Fibroblast of skin of left quadriceps (primary cell): ENCODE measurements at places on chromosomes 16 and 17.

DNA sequence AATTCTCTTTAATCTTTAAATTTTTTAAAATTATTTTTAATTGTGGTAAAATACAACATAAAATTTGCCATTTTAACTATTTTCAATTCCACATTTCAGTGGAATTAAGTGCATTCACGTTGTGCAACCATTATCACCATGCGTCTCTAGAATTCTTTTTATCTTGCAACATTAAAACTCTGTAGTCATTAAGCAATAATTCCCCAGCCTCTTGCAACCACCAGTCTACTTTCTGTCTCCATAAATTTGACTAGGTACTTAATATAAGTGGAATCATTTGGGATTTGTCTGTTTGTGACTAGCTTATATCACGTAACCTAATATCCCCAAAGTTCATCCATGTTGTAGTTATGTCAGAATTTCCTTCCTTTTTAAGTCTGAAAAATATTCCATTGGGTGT, 79.1 kb downstream of the TAOK1 start:
- DNase-seq = no peak

- DNase-seq = no peak
These were observed 7.3 kb downstream of the CYGB start for GRCh38 chr17:76530095-76530723.

DNA sequence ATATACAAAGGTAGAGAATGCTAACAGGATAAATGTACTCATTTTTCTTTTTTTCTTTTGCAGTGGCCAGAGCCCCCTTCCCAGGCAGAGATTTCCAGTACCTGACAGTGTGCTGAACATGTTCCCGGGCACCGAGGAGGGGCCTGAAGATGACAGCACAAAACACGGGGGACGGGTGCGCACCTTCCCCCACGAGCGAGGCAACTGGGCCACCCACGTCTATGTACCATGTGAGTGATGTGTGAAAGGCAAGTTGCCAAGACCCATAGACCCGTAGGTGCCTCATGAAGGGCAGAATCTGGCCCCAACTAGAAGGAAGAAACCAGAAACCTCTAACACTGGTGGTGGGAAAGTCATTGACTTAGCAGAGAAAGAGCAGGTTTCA, 1.2 kb downstream of the USB1 start:
- DNase-seq = no peak

GRCh38 chr16:79316004-79316458, 284.5 kb downstream of the MAF start:
- DNase-seq = no peak

DNA sequence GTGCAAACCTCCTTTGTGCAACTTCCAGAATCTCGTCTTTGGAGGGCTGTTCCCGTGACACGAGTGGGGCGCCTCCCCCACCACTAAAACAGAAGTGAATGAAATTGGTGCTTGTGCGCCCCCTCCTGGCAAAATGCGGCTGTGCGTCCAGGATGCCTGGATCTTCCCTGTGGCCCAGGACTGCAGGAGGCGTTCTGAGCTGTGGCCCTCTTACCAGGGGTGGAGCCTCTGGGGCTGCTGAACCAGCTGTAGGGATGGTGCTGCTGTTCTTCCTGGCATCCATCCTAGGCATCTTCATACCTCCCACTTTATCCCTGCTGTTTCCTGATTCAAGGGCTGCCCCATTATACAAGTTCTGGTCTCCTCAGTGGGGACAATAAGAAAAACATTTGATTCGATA, 18.5 kb upstream of the NAGLU start:
- peak; percentile 84 for DNase-seq

DNA sequence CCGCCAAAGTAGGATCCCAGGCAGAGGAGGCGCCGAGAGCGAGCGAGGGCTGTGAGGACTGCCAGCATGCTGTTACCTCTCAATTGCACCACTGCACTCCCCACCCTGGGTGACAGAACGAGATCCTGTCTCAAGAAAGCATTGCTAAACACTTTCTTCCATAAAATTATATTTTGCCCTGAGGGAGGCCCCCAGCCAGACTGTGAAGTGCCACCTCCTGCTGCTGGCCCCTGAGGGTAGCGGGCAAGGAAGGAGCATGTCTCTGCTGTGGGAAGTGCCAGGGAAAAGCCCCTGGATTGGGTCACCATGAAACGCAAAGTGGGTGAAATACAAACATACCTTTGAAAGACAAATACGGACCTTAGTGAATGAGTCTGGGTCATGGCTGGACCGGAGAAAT, 78.0 kb upstream of the AMZ2 start:
- no peak for DNase-seq

DNA sequence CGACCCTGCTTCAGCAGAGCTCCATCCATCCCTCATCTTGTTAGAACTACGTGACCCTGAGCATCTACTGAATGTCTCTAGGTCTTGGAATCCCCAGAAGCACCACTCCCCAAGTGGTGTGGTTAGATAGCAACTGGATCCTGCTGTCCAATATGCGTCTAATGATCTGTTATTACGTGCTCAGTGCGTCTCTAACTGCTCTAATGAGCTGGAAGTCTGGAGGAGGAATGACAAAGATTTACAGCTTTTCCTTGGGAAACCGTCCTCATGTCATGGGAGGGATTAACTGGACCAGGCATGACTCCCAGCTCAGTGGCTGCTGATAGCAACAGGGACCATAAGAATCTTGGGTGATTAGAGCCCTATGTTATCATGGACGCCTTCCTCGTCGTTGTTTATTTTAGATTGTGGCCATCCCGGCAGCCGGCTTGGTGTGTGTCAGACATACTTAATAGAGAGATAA, 150.9 kb downstream of the HS3ST3B1 start:
- no peak for DNase-seq

DNA sequence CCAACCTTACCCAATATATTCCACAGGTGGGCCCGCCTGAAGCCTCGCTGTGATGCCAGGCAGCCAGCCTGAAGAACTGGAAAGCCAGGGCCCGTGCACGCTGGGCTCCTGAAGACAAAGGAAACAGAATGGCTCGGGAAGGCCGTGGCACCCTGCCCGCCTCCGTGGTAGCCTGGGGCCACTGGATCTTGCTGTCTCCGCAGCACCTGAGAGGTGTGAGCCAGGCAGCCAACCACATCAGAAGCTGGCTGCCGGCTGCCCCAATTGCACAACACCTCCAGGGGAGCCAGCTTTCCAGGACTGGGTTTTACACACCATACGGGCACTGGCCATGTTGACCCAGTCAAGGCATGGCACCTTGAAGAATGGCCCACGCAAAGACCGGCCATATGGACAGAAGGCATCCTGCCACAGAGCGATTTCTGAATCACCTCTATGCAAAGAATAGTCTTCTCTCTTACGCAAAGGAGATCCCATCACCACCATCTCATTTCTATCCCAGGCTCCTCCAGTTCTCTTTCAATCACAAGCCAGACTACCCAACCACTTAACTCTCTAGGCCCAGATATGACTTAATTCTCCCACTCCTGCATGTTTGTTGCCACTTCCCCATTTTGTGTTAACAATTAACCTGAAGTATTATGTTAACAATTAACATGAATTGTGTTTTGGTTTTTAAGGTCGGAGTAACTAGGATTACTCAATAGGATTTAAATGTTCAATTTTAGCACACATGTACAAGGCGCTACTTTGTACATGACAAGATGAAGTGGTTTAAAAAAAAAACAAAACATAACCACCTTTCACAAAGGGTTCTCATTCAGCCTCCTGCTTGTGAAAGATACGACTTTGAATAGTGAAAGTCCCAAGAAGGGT, 32.1 kb downstream of the ZFHX3 start:
- DNase-seq = no peak

DNA sequence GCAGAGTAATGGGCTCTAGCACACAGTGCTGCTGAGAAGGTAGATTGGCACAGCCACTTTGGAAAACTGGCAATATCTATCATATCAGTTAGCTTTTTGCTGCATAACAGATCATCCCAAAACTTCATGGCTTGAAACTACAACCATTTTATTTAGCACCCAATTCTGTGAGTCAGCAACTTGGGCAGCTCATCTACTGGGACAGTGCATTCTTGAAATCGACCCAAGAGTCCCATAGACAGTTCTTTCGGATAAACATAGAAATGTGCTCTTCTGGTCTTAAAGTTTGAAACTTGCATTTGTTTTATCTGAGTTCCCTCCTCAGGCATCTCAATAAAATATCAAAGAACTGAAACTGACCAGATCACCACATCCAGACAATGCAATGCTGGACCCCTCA, 76.7 kb downstream of the CEP112 start:
- no peak for DNase-seq

- no peak for DNase-seq
These were observed 4.4 kb downstream of the PNPO start for GRCh38 chr17:47945529-47946508.

- no peak for DNase-seq
These were observed 26.2 kb upstream of the WFDC1 start for GRCh38 chr16:84268291-84269040.

DNA sequence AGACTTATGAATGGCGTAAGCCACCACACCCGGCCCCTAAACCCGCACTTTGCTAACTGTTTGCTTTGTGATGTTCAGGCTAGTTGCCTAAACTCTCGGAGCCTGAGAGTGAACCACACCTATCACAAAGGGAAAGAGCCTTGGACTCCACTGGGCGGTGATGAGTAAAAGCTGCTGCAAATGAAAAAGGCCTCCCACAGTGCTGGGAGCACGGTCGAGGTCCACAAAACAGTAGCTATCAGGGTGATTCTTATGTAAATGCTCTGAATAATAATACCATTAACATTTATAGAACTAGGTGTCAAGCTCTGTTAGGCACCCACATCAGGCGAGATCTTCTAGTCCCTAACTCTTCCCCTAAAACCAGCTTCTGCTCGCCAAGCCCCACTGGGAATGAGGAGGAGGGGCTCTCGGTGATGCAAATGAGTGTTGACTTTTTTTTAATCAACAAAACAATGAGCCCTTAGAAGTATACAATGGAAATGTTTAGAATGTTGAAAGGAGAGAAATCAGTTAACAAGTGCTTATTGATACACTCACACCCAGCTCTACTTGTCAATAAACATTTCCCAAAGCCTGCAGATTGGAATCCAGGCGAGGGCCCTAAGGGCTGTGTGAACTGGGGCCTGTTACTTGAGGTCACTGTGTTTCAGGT, 19.8 kb downstream of the FBRS start:
- no peak for DNase-seq

DNA sequence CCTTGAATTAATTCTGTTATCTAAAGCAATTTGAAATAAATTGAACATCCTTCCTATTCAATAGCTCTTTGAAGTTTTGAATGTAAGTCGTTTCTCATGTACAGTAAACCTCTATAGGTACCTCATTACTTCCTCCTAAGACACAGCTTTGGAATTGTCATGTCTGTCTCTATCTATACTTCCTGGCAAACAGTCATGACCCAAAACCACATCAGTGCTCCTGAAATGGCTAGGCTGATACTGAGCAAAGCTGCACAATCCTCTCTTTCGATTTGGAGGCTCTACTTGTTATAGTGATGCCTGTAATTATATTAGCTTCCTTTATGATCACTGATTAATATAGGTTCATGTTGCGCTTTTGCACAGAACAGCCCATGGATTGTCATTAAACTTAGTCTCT, 110.1 kb downstream of the ADAMTS18 start:
- no peak for DNase-seq

GRCh38 chr17:27621536-27621935, 9.5 kb upstream of the LGALS9 start:
- no peak for DNase-seq

DNA sequence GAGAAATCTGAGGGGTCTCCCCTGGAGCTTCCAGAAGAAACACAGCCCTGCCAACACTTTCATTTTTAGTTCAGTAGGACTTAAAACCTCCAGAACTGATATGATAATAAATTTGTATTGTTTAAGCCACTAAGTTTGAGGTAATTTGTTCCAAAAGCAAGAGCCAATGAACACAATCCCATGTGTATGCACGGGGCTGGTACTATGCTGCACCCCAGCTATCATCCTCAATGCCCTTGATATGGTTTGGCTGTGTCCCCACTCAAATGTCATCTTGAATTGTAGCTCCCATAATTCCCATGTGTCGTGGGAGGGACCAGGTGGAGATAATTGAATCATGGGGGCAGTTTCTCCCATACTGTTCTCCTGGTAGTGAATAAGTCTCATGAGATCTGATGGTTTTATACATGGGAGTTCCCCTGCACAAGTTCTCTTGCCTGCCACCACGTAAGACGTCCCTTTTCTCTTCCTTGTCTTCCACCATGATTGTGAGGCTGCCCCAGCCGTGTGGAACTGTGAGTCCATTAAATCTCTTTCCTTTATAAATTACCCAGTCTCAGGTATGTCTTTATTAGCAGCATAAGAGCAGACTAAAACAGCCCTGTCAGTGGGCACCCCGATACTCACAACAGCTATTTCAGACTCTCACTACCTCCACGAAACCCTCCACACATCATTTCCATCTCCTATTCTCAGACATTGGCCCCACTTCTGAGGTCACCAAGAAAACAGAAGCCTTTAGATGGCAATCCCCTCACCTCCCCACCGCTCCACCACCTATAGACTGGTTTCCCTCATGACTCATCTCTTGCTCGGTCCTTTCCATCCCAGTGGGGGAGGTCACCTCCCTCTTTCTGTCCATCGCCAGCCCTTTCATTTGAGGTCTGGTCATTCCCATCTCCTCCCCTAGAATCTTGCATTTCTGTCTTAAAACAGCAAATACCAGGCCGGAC, 8.9 kb upstream of the CACNG1 start:
- DNase-seq = no peak

- no peak for DNase-seq
These were observed 25.8 kb downstream of the UBN1 start for GRCh38 chr16:4873091-4873490.

GRCh38 chr17:19303367-19303776, 59.2 kb downstream of the B9D1 start:
- no peak for DNase-seq

GRCh38 chr17:50763716-50764475, 3.4 kb downstream of the ANKRD40CL start:
- no peak for DNase-seq

DNA sequence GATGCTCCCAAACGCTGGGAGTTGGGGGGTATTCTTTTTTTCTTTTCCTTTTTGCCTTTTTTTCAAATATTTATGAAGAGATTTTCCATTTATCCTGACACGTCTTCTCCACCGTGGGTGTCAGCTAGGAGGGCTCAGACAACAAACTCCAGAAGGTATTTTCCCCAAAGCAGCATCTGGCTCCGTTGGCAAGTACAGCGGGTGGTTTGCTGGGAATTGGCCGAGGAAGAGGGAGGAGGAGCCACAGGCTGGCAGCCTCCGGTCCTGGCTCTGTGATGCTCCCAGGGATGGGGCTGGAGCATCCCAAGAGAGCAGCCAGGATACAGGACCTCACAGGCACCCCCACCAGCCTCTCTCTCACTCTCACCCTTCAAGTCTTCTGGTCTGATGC, 10.9 kb upstream of the CACNG4 start:
- no peak for DNase-seq

DNA sequence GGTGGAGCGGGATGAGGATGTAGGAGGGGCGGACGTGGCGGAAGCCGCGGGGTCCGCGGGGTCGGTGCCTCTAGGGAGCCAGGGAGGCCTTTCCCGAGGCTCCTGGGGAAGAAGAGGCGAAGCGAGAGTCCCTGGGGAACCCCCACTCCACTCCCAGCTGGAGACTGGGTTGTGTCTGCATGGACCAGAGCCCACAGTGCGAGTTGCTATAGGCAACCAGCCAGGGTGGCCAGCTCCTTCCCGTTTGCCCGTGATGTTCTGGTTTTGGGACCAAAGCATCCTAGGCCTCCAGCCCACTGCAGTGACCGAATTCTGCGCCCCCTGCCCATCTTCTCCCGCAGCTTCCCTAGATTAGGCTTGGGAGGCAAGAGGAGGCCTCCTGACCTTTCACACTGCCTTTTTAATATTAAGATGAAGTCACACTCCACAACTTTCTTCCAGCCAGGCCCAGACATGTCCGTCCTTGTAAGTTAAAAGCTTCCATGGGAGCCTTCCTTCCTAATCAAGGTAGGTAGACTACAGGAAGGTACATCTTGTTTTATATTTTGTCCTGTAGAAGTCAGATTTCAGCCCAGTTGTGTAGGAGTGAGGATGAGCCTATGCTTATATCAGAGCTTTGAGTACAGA, 469 bp downstream of the AMZ2 start:
- peak; percentile 9 for DNase-seq
